NCI-H460 (cell line): ENCODE measurements at places on chromosomes 6 and 20.

DNA sequence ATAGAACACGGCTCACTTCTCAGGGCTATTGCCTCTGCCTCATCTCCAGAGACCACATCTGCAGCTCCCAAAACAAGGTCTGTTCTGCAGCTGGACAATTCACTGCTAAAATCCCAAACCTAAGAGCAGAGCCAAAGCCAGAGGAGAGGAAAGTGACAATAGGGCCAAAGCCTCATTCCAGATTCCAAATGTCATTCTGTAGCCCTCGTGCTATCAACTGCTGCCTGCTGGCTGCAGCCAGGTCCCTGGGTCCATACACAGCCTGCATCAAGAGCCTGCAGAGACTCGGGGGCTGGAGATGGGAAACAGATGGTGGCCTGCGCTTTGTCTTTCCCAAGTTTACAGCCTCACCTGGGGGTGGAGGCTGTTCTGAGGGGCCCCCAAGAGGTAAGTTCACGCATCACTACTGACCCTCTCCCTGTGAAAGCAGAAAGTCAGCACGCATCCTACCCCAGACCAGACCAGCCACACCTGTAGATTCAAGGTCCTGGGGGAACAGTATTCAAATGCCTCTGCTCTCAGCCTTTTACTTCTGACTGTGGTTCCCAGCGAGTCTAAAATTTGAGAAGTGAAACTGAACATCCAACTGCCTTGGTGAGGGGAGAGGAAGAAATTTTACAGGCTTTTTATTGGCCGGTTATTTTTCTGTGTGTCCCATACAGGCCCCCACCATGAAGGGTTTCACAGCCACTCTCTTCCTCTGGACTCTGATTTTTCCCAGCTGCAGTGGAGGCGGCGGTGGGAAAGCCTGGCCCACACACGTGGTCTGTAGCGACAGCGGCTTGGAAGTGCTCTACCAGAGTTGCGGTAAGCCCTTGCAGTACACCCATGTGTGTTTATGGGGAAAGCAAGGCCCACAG is at the start of gene LY86:
Gene LY86 (plus strand): TSS at position 657 of the 860 bp plus-strand sequence. CDS start 15 bp downstream, at position 672.
- no peak for DNase-seq

DNA sequence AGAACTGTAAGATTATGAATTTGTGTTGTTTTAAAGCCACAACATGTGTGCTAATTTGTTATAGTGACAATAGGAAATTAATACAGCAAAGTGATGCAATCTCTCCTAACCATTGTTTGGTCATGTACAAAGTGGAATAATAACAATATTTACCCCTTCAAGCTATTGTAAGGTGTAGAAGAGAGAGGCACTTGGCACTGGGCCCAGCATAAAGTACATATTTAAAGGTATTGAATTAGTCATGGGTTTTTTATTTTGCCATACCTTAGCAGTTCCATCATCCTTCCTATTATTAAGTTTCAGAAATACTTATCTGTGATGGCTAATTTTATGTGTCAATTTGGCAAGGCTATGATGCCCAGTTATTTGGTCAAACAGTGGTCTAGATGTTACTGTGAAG is 322.4 kb upstream of the TSHZ2 start:
- no peak for DNase-seq

GRCh38 chr6:148404456-148405054 is 61.9 kb downstream of the SASH1 start:
- DNase-seq, result no peak

DNA sequence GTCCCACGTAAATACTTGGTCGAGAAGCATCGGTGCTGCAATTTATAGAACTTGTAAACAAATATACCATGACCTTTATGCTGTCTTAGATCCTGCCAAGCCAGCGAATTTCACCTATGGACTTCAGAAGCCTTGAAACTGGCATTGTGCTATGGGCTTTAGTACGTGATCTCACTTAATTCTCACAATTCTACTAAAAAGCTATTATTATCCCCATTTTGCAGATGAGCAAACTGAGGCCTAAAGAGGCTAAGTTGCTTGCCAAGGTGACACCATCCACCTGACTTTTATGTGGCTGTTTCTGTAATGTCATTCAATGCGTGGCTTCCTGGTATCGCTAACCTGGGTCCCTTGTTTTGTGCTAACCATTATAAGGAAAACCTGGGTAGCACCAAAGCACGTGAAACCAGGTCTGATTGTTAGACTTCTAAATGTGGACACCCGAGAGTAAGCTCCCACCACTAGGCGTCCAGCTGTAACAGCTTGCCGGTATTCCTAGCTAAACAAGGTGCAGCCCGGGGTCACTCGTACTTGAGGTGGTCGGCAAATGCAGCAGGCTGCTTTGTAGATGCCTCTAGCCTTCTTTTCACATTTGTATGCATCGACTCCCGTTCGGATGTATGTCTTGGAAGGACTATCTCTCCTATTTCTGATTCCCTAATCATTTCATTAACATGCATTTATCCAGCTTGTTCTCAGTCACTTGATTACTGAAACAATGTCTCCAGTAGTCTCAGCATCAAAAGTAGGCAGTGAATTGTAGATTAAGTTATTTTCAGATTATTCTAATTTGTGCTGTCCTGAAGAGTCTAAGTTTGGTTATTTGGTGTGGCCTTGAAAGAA is 1.1 kb downstream of the SYNJ2 start:
- no peak for DNase-seq

DNA sequence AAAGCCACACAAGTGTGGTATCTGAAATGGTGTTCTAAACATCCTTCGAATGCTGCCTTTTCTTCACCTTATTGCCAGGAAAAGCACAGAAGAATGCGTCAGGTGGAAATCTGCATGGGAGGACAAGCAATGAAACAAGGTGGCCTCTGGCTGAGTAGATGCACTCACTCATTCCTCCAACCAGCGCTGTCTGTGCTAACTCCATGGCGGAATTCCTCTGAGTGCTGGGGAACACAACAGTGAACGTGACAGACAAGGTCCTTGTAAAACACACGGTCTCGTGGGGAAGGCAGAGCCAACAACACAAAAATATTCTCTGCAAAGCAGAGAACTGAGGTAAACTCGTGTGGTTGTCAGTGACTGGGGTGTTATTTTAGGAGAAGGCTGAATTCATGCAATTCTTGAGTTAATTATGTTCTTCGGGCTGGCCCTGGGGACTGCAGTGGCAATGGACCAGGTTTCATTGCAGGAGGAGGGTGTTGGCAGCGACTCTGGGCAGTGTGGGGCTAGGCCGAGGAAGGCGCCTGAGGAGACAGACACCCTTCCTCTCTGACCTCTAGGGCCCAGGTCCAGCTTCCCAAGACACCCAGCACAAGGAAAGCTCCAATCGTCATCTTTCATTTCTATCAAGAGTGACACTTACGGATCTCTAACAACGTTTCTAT is 339.7 kb downstream of the PRKN start:
- no peak for DNase-seq

- no peak for DNase-seq
These were observed at the start of gene MUC22 for GRCh38 chr6:31010393-31011060. Gene MUC22 (plus strand): TSS chr6:31010474. CDS start chr6:31010707, 233 bp downstream.

- no peak for DNase-seq
These were observed 23.4 kb upstream of the HLA-DQB1 start for GRCh38 chr6:32689531-32690501.

DNA sequence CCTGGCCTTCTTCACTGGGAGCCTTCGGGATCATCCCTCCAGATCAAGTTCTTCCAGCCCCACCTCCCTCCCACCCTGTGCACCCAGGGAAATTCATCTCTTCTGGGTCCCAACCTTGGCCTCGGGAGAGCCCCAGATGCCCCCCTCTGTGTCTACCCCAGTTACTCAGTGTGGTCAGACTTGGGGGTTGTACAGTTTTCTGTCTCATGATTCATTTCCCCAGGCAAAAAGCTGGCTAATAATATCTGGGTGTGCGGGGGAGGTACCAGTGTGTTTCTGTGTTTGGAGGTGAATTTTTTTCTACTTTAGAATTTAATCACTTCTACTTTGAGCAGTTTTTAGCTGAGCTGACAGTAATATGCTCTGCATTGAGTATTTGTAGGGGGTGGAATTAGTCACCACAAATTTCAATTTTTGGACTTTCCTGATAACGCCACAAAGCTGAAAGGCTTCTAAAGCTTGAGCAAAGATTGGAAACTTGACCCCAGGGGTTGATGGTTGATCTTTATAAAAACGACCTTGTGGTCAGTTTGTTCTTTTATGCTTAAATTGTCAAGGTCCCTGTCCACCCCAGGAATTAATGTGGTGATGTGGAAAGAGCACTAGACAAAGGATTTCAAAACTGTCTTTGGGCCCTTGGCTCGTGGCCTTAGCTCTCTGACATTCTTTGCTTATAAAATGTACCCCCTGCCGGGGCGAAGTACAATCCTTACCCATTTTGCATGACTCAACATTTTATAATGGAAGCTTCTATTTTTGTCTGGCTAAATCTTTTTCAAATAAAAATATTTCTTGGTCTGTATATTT is 284.7 kb upstream of the TAB2 start:
- DNase-seq, result no peak

DNA sequence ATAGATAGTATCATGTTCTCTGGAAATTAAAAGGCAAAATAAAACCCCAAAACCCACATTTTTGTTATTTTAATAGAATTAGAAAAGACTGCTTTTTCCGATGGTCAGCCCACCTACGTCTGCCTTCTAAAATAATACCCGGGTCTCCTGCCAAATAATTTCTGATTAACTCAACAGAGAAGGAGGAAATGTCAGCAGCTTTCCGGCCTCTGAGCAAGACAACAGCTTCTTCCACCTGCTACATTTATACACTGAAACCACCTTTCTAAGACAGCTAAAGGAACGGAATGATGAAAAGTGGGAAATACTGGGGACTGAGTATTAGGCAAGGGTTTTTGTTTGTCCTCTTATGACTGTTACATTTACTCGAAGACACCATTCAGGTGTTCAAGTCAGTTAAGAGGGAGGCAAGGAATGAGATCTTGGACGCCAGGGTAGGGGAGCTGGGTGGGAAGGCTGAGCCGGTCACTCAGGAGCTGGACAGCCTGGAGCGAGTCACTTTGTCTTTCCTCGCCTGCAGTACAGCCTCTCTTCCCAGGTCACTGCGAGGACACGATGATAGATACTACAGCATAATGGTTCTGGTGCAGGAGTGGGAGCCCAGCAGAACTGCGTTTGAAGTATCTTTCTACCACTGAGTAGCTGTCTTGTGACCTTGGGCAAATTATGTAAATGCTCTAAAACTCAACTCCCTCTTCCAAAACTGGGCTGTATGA is 96.3 kb upstream of the QKI start:
- DNase-seq, result no peak

DNA sequence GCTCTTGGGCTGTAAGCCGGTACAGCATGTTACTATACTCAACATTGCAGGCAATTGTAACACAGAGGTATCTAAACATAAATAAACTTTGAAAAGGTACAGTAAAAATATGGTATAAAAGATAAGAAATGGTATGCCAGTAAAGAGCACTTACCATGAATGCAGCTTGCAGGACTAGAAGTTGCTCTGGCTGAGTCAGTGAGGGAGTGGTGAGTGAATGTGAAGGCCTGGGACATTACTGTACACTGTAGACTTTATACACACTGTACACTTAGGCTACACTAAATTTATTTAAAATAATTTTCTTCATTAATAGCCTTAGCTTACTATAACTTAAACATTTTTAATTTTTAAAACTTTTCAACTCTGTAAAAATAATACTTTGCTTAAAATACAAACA is 37.8 kb upstream of the ANKEF1 start:
- no peak for DNase-seq

- DNase-seq, result no peak
These were observed 16.5 kb upstream of the NTSR1 start for GRCh38 chr20:62692176-62692575.

- DNase-seq, result no peak
These were observed 134.7 kb downstream of the AIG1 start for GRCh38 chr6:143195349-143195845.

- DNase-seq, result no peak
These were observed 99.7 kb upstream of the KCNK16 start for GRCh38 chr6:39422238-39422637.

GRCh38 chr20:47035026-47035590 is 140.5 kb downstream of the EYA2 start:
- no peak for DNase-seq

GRCh38 chr6:16352258-16352635 is 113.9 kb downstream of the GMPR start:
- no peak for DNase-seq

DNA sequence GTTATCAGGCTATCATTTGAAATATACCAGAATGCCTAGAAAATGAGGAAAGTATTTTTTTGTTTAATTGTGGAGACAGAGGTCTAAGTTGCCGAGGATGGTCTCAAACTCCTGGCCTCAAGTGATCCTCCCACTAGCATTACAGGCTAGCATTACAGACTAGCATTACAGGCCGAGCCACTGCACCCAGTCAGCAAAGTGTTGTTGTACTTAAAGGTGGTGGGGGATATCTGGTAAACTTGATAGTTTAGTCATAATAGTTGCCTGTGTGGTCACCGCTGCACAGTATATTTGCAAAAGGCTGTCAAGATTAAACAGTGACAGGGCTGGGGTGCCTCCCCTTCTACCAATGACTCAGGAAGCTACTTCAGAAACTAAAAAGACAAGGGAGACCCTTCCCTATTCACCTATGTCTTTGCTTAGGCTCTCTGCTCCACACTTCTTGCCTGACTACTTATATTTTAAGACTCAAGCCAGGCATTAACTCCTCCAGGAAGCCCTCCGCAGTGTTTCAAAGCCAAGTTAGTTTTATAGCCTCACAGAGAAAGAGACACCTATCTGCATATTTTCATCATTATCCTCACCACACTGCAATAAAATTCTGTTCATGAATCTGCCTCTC is 3.1 kb upstream of the AKIRIN2 start:
- no peak for DNase-seq

- no peak for DNase-seq
These were observed 1.4 kb downstream of the GINS1 start for GRCh38 chr20:25408890-25409289.

- no peak for DNase-seq
These were observed 5.6 kb downstream of the PLCG1 start for GRCh38 chr20:41142919-41143318.

- peak; percentile 34 for DNase-seq
These were observed 55.7 kb upstream of the PRND start for GRCh38 chr20:4666001-4666479.

DNA sequence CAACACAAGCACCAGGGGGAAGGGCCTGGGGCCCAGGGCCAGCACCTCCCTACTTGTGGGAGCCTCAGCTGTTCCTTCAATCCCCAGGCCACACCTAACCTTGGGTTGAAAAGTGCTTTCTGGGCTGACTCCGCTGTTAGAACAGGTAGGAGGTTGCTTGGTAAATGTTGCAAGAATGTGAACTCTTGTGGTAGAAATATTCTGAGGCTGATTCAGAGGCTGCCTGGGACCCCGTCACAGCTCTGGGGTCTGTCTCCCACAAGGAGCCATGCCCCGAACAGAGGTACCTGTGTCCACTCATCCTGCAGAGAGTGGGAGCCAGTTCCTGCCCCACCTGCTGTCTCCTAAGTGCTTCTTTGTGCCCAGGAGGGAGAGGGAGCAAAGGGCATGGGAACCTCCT is 14.4 kb upstream of the MAS1L start:
- no peak for DNase-seq

DNA sequence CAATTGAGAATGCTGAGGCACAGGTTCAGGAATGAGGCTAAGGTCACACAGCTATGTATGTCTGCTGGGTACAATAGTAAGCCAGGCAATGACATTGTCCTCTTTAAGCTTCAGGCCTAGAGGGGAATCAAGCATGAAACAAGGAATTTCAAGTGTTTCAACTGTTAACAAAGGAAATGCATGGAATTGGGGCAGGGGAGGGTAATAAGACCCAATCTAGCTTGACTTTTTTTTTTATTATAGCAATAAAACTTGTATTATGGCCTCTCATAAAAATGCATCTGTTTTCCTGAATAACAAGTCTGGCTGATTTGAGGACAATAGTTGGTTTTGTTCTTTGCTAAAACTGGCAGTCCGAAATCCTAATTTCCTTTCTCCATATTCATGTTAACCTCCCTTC is 336.7 kb downstream of the CBLN4 start:
- no peak for DNase-seq

GRCh38 chr6:2998998-2999617 is 586 bp upstream of the NQO2 start:
- peak; percentile 66 for DNase-seq
